ENCODE measurements at places on chromosomes 3 and 15.

DNA sequence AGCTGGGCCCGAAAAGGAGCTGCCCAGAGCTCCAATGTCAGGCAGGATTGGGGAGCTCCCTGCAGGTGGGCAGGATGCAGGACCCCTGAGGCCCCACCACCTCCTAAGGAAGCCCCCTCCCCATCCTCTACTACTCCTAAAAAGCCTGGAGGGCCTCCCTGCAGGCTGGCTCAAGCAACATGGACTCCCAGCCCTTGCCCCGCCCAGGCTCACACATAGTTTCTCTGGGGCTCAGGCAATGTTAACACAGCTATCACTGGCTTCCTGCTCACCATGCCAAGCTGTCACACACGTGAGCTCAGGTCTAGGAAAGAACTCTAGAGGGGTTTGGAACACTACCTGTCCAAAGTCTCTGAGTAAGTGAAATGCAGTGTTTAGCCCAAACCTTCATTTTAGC is 65.4 kb upstream of the ZNF148 start:
- DNase-seq, result peak; percentile 15

- DNase-seq, result peak; percentile 29
These were observed 103.7 kb downstream of the AQP9 start for GRCh38 chr15:58241872-58242271.

GRCh38 chr15:38085114-38085513 is 150.7 kb downstream of the TMCO5A start:
- no peak for DNase-seq

GRCh38 chr3:111418391-111418790 is 123.6 kb upstream of the CD96 start:
- no peak for DNase-seq

DNA sequence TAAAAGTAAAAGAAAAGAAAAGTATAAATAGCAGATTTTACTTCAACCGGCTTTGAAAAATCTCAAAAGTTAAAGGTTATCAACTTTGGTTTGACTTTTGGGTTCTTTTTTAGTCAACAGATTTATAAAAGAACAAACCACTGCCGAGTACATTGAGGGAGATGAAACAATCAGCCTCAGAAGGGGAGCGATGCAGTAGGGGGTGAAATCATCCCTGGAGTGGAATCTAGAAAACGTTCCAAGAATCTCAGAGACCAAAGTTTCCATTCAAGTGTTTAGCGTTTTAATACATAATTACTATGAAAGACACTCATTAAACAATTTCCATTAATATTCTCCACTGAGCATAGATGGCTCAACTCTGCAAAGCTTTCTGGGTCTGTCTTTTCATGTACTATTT is 745.5 kb downstream of the NR2F2 start:
- no peak for DNase-seq

DNA sequence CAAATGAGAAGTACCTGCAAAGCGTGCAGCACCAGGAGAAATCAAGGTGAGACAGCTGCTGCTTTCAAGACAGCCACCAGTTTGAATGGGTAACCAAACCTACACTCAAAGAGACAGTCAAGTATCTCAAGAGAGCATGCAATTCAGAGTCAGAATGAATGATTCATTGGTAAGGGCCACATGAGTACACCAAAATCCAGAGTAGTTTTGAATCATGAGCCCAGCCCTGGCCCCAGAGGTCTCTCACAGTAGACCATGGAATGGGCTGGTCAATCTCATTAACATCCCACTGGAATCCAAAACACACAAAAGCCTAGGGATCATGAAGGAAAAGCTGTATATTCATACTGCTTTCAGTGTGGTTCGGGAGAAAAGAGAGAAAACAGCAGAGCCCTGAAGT is 242.8 kb downstream of the TBL1XR1 start:
- no peak for DNase-seq
